ENCODE measurements at places on chromosomes 6 and 20.

DNA sequence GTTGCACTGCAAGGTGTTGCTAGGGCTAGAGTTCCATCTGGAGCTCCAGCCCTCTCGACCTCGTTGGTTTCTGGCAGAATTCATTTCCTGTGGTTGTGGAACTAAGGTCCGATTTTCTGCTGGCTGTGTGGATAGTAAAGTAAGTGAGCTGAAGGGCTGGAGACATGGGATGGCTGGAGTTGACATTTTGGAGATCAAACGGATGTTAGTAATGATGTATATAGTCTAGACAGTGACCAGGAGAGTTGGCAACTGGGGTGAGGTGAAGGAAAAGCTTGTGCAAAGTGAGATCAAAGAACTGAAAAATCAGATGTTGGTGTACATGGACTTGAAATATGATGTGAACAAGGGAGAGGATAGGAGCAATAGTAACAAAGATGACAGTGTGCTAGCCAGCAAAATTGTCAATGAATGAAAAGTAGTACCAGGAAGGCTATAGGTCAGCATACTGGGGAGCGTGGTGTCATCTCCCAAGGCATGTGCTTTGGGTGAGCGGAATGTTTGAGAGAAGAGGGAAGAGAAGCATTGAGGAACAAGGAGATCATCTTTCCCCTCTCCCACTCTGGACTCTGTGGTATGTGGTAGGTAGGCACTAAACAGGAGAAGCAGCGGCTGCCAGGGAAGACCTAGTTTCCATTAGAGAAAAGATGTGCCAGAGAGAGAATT lies 7.8 kb downstream of the QRSL1 start:
- DNase-seq = no peak

- no peak for DNase-seq
These were observed 111.7 kb upstream of the SLC22A23 start for GRCh38 chr6:3568396-3569082.

DNA sequence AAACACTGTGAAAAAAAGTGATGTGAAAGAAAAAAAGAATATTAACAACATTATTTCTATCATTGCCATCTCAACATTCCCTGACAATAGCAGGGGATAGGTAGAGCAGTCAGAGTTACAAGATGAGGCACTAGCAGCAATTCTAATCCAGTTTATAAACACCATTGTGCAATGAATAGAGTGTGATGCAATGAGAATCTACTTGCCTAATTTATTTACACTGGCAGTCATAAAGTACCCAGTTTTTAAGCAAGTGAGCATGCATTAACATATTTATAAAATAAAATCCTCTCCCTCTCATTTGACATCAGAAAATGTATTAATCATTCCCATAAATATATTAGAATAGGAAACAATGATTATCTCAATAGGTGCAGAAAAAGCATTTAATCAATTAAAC lies 2.5 kb upstream of the MANEA start:
- DNase-seq = no peak

DNA sequence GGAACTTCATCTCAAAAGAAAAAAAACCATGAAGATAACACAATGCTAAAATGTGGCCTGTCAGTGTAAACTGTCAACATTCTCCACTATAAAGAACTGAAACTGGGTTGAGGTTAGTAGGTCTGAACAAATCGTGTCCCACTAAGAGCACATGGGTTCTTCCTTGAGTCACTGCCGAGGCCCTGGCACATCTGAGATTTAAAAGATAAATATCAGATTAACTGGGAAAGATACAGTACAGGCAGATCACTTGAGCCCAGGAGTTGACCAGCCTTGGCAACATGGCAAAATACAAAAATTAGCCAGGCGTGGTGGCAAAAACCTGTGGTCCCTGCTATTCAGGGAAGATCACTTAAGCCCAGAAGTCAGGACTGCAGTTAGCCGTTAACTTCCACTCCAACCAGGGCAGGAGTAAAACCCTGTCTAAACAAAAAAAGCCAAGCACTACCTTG lies 5.6 kb downstream of the EEF1A1 start:
- no peak for DNase-seq

- no peak for DNase-seq
These were observed 125.6 kb downstream of the CDC5L start for GRCh38 chr6:44512868-44513741.

DNA sequence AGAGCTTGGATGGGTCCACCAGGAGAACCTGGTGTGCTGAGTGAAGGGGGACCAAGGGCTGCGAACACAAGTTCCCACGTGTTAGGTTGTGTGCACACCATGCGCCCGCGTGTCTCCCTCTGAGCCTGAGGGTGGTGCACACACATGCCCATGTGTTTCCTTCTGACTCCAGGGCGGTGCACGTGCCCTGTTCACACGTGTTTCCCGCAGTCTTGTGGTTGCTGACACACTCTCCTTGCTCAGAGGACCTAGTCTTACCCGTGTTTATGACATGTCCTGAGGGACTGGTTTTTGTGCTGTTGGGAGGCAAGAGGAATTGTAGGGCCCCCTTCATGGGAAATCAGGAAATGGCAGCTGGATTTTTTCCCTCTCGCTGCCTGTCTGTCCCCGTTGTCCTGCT lies 36.3 kb upstream of the PCMTD2 start:
- no peak for DNase-seq

DNA sequence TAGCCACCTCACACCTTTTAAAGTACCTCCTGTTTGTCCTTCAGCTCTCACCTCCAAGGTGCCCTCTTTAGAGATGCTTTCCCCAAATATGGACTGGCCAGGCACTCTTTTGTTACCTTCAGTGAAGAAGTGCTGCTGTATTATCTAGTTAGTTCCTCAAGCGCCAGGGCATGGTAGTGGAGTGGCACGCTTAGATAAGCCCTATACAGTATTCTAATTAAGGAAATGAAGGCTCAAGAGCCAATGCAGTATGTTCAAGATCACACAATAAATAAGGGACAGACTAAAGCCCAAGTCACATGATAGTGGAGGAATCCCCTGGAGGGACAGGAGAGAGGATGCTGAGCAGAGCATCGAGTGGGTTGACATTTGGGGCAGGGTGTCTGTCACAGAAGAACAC lies 28.5 kb upstream of the GFOD1 start:
- DNase-seq = no peak

DNA sequence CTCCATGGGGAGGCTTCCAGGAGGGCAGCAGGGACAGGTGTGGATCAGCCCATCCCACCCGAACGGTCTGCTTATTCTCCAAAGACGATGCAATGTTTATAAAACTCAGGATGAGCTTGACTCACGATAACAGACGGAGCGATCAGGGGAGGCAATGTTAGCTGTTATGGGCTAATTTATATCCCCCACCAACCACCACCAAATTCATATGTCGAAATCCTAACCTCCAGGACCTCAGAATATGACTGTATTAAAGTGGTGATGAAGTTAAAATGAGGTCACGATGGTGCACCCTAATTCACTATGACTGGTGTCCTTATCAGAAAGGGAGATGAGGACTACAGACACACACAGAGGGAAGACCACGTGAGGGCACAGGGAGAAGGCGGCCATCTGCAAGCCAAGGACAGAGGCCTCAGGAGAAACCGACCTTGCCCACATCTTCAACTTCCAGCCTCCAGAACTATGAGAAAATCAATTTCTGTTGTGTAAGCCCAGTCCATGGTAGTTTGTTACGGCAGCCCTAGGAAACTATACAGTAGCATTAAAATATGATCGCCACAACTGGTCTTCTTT lies 7.0 kb downstream of the ADTRP start:
- no peak for DNase-seq

GRCh38 chr6:80329496-80329895 lies 223.0 kb downstream of the BCKDHB start:
- no peak for DNase-seq

GRCh38 chr6:103367212-103367611 lies 1492.5 kb downstream of the HACE1 start:
- no peak for DNase-seq

DNA sequence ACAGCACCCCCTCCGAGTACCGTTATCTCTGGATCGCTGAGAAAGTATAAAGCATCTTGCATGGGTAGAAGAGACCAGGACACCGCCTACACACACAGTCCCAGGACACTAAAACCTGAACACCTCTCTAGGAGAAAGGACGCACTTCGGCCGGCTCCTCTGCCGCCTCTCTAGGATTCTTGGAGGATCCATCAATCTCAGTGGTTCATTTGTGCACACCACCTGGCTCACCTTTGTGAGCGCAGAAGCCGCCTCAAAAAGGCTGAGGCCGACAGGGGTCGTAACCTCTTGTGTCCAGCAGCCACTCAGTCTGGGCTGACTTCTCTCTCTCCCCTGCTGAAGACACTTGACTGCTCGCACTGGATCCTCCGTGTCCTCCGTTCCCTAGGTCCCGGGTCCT lies 13.5 kb downstream of the ZSCAN23 start:
- DNase-seq = no peak
